ENCODE measurements at places on chromosomes 13 and 19.

GRCh38 chr13:110289174-110289573 is 17.8 kb downstream of the COL4A1 start:
- DNase-seq, result no peak

DNA sequence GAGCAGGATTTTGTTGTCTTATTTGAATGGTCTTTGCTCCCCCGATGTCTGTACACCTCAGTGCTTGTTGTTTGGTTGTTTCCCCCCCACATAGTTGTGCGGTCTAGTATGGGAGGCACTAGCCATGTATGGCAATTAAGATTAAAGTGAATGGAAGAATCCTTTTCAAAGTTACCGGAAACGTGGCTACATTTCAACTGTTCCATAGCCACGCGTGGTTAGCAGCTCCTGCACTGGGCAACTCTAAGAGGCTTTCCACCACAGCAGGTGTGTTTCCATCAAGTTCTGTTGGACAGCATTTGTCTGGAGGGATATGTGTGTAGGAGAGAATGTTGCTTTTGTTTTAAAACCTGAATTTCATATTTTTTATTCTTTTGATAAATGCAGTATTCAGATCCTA is 247.3 kb downstream of the GGACT start:
- no peak for DNase-seq

GRCh38 chr19:41577144-41577830 is 1.3 kb downstream of the CEACAM21 start:
- DNase-seq, result no peak

- DNase-seq, result no peak
These were observed 15.2 kb upstream of the SUPT20H start for GRCh38 chr13:37074703-37075102.

GRCh38 chr13:37129866-37130265 is 24.4 kb upstream of the CSNK1A1L start:
- DNase-seq, result no peak

DNA sequence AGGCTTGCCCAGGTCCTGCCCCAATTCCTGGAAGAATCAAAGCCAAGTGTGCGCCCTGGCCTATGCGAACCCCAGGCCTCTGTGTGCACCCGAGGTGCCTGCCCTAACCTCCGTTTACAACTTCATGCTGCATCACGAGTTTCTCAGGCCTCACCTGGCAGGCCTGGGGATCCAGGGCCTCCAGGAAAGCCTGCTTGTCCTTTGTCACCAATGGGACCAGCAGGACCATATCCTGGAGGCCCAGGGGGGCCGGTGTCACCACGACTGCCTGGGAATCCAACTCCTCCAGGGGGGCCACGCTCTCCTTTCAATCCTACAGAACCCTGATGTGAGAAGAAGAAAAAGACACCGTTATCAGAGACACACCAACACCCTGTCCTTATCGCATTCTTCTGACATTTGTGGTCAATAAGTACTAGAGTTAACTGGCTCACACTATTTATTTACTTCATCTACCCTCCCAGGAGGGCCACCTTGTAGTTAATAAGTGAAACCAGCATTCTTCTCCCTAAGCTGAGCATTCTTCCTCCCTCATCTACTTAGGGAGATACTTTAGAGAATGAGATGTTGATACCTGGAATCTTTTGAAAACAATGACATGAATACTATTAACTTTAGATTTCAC is 120.6 kb downstream of the COL4A1 start:
- DNase-seq, result no peak
